ENCODE measurements at places on chromosomes 12 and 14.

- DNase-seq: no peak
These were observed 200.7 kb upstream of the SLC38A2 start for GRCh38 chr12:46573347-46573658.

- no peak for DNase-seq
These were observed 86.8 kb downstream of the RFLNA start for GRCh38 chr12:124381456-124382296.

DNA sequence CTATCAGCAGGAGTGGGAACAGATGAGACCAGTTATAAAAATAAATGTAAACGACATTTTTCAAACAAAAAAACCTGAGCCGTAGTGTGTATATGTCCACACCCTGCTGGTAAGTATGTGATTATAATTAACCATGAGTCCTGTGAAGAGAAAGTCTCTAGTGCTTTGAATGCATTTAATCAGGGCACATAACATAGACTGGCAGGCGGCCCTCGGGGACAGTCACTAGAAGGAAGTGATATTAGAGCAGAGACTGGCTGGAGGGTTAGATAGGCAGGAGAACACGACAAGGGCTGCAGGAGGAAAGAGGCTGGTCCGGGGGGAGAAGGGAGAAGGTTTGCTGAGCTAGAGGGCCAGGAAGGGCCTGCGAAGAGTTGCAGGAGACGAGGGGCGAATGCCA lies 23.8 kb upstream of the ELK3 start:
- no peak for DNase-seq

DNA sequence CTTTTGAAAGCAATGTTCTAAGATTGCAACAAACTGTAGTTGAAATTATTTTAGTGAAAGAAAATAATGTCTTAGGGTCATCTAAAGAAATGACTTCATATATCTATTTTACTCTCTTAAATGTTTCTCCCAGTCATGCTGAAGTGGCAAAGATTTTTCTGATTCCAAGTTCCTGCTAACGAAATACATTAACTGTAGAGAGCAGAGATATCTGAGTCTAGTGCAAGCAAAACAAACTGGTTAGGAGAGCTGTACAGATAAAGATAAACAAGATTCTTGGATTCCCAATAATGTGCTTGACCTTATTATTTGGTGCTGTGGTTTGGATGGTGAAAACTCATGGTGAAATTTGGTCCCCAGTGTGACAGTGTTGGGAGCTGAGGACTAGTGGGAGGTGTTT lies 199.9 kb upstream of the PWP1 start:
- no peak for DNase-seq

- no peak for DNase-seq
These were observed 32.9 kb downstream of the MVK start for GRCh38 chr12:109606320-109607028.

GRCh38 chr12:89156862-89157262 lies 195.4 kb downstream of the DUSP6 start:
- DNase-seq: no peak

DNA sequence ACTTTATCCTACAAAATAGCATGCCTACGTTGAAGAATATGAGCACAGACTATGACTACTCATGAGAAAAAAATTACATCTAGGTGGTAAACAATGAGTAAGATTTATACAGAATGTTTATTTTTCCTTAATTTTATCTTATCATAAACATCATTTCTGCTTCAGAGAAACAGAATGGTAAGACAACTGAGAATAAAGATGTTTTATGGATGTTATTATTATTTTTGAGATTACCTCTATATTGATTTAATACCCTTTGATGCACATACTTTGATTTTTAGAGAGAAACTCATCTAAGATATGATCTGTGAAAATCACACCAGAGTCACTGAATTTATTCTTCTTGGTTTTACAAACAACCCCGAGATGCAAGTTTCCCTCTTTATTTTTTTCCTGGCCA lies at the start of gene OR10A7:
OR10A7 (plus strand) TSS at position 301 of the 400 bp plus-strand sequence; CDS start at position 301, 0 bp downstream.
- no peak for DNase-seq

DNA sequence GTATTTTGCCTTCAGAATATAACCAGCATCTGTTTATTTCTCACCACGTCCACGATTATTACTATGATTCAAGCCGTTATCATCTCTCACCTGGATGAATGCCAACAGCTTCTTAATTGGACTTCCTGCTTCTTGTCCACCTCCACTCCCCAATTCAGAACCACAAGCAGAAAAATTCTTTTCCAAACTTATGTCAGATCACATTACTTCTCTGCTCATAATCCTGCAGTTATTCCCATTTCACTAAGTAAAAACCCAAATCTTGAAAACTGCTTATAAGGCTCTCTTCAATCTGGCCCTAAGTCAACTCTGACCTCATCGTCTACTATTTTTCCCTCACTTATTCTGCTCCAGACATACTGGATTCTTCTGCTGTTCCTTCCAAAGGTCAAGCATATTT lies 2.0 kb downstream of the CRY1 start:
- DNase-seq: no peak

GRCh38 chr12:105706321-105706972 lies 376.0 kb downstream of the C12orf75 start:
- DNase-seq: no peak

DNA sequence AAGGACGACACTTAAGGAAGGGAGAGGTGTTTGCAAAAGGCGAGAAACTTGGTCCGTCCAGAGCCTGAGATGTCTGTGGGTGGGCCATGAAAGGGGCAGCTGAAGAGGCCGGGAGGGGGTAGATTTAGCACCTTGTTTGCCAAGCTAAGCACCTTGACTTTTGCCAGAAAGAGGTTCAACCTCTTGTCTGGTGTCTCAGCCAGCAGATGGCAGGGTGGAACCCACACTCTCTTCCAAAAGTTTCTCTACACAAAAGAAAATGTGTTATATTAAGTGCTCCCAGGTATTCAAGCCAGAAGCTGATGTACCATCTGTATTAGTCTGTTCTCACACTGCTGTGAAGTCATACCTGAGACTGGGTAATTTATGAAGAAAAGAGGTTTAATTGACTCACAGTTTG lies 69.9 kb downstream of the SUDS3 start:
- DNase-seq: peak; percentile 13

- no peak for DNase-seq
These were observed 77.3 kb upstream of the PCNX4 start for GRCh38 chr14:60014402-60014801.

DNA sequence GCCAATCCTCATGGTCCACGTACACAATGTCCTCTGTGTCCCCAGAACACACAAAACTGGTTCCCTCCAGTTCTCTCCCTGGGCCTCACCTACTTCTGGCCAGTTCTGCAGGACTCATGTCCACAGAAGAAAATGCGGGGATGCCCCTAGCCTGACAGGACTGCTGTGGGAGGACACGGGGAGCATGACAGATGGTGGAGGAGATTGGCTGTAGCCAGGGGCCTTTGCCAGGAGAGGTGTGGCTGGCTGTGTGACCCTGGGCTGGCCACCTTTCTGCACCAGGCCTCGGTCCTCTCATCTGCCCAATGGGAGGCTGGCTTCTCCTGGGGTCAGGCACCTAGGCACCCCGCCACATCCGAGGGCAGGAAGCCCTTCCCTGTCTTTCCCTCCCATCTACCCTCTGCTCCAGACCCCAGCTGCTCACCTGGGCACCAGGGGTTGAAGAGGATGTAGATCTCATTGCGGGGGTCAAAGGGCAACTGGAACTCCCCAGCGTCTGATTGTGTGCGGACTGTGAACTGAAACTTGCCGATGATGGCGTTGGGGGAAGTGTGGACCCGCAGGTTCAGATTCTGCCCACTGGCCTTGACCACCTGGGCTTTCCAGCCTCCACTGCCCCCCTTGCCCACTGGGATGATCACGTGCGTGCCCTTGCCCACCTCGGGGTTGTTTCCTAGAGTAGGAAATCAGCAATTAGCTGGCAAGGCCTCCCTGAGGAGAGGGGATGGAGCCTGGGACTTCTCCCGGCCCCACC lies 2.8 kb downstream of the TGM1 start:
- no peak for DNase-seq
